ENCODE measurements at places on chromosomes 3 and 15.

GRCh38 chr15:78440375-78441373, 2.7 kb downstream of the IREB2 start:
- no peak for DNase-seq

DNA sequence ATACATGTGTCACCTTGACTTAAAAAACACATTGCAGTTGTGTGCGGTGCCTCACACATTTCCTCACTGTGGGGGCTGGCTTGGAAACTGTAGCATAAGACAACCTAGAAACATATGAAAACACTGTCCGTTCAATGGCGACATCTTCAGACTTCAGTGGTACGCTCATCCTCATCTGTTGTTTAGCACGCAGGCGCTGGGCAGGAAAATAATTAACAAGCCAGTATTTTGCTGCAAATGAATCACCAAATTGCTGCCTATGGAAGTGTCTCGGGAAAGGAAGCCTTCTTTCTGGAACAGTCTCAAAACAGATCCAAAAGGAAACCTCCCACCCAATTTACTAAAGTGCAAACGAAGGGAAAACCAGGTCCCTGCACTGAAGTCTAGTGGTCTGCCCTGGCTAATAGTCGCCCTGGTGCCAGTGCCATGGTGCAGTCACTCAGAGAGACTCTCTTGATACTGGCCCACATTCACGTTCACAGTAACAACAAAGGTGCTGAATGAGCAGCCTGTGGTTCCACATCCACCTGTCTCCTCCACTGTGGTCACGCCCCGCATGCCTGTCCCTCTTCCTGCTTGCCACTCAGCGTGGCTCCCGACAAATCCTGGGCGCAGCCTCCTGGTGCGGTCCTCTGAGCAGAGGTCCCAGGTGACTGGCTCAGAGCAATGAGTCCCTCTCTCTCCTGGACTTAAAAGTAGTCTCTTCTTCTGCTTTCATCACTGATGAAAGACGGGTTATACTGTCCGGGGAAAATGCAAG, 35.6 kb upstream of the MUC13 start:
- no peak for DNase-seq

DNA sequence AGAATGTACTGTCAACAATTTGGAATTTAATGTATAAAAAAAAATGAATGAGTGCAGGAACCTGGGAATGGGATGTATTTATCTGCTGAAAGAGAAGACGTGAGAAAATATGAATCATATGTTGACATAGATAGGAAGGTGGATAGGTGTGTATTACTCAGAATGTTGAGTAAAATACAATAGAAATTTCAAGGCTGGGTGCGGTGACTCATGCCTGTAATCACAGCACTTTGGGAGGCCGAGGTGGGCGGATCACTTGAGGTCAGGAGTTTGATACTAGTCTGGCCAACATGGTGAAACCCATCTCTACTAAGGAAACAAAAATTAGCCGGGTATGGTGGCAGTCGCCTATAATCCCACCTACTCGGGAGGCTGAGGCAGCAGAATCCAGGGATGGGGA, 202.8 kb downstream of the CADM2 start:
- DNase-seq: no peak

GRCh38 chr15:82177291-82178010, 85.1 kb downstream of the EFL1 start:
- no peak for DNase-seq

DNA sequence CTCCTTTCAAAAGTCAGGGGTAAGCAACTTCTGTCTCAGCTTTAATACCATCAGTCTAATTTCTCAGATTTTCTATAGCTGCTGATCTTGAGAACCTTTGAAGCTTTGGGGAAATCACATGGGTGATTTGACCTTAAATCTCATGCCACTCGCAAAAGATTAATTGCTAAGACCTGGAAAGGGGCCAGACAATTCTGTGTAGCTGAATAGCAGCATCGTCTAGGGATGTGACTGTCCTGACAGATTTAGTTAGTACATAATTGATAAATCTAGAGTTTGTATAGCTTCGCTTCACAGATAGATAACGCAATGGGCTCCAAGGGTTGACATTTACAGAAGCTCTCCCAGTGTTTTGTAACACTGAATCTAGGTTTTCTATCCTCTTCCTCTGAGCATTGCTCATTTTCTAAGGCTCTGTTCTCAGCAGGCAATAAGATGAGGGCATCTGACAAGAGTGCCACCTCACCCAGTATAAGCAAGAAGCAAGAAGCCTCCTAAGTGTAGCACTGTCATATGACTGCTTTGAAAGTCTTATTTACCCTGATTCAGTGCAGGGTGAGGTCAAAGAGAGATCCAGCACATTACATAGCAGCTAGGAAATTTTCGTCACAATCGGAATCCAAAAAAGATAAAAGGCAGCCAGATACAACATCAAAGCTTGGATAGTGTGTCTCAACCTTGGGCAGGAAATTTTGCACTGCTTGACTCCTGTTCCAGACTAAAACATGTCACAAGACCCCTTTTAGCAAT, 47.7 kb upstream of the DUT start:
- DNase-seq: no peak

- DNase-seq: no peak
Measured at GRCh38 chr3:51830836-51831385, 30.5 kb upstream of the IQCF2 start.

DNA sequence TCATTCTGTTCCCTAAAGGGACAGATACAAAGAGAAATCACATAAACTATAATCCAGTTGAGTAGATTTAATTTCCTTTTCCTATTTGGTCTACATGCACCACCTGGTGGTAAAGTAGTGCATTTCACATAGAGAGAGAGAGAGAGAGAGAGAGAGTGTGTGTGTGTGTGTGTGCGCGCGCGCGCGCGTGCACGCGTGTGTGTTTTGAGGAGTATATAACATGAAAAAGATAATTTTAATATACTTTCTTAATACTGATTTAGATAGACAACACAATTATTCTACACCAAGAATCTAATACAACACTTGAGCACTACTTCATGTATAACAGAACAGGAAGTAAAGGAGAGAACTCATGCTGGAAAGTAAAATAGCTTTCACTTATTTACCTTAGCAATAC, 1.1 kb upstream of the FGF7 start:
- no peak for DNase-seq

GRCh38 chr3:133329626-133330025, 70.2 kb upstream of the BFSP2 start:
- no peak for DNase-seq

- DNase-seq: no peak
Measured at GRCh38 chr3:113205481-113205880, 5.9 kb upstream of the BOC start.

- no peak for DNase-seq
Measured at GRCh38 chr3:59268170-59268569, 218.3 kb upstream of the CFAP20DC start.

DNA sequence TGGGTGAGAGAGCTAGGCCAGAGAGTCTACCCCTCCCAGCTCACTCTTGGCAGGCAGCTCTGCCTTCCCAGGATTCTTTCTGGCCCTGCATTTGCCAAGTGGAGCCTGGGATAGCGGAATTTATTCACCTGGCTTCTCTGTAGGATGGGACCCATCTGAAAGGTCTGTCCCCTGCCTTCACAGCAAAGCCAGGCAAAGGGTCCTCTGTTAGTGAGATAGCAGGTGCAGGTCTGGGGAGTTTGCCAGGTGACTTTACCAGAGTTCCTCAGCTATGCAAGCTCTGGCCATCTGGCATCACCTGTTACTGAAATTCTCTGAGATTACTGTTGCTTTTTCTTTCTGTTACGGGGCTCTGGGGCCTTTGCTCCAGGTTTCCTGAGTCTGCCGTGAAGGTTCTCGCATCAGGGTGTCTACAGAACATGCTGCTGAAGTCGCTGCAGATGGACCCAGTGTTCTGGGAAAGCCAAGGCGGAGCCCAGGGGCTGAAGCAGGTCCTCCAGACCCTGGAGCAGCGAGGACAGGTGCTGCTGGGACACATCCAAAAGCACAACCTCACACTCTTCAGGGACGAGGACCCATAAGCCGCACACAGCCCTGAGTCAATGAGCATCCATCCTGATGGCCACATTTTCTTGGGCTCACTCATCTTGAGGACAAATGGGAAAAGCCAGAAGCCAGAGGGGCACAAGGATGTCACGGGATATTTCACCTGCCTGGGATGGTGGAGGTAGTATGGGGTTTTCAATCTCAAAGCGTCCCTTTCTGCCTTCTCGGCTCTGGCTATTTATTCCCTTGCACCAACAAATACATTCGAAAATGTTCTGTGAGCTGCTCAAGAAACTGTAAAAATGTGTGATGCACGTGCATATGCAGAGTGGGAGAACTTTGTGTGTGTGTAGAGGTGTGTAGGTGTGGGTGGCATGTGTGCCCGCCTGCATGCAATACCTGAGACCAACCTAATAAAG, 49.8 kb downstream of the POMGNT2 start:
- DNase-seq: no peak

GRCh38 chr3:3125977-3126376, 763 bp upstream of the TRNT1 start:
- DNase-seq: no peak

- DNase-seq: no peak
Measured at GRCh38 chr3:45670991-45671390, 18.2 kb upstream of the SACM1L start.

GRCh38 chr15:62089616-62090015, 22.8 kb downstream of the C2CD4A start:
- DNase-seq: no peak

DNA sequence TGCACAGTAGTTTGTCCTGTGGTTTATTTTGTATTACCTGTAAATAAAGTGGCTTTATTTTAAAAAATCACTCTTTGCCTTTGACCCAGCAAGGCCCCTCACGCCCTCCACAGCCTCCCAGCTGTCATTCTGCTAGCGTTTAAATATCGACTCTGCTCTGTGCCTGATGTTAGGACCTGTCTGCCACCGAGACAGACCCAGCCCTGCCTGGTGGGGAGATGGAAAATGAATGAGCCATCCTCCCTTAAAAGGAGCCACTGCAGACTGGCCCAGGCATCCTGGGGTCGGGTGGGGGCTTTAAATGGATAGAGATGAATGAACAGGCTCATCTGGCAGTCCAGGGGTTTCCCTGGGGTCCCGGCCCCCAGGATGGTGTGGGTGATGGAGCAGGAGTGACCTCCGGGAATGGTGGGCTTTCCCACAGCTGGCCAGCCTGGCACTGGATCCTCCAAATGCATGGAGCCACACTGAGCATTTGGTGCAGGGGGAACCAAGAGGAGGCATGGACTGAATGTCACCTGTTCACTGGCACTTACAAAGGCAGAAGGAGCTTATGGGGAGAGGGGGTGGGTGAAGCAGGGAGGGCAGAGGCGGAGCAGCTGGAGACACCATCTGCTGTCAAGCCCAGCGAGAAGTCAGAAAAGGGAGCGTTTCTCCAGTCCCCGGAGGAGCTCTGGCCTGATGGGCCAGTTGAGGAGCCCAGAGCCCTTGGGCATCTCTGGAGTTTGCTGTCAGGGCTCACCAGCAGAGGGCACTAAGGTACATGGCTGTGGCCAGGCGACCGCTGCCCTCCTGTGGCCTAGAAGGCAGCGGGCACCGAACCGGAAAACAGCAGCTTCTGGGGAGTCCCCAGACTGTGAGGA, 11.9 kb downstream of the GRM2 start:
- DNase-seq: no peak

DNA sequence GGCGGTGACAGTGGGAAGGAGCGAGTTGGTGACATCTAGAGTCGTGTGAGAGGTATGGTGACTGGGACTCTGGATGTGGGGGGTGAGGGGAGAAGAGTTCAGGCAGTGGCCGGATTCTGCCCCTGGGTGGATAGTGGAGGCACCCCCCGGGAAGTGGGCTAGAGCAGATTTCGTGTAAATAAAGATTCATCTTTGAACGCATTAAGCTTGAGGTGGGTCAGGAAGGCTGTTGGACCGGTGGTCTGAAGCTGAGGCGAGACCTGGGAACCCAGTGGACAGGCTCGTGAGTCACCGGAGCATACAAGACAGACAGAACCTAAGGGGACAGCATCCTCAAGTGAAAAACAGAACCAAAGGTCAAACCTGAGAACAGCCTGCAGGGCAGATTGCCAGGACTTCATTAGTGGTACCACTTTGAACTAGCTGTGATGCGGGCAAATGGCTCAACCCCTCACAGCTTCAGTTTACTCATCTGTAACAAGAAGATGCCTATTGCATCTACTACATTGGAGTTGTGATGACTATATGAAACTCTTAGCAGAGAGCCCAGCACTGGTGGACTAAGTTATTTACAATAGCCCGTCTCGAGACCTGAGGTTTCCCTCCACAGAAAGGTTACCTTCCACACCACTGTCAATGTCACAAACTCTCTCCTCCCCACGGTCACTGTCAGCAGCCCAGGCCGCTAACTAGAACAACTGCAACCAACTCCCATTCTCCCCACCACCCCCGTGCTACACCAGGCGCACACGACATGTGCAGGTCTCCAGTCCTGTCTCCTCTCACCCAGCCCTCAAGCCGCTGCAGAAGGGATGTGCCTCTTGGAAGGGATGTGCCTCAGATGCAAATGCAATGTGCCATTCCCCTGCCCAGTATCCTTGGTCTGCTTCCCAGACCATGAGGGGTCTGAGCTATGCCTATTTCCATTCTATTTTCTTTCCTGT, 901 bp upstream of the CLN6 start:
- DNase-seq: no peak

GRCh38 chr3:63364910-63365309, 86.8 kb downstream of the SYNPR start:
- DNase-seq: no peak

- no peak for DNase-seq
Measured at GRCh38 chr15:99682455-99682854, 50.8 kb downstream of the LYSMD4 start.

DNA sequence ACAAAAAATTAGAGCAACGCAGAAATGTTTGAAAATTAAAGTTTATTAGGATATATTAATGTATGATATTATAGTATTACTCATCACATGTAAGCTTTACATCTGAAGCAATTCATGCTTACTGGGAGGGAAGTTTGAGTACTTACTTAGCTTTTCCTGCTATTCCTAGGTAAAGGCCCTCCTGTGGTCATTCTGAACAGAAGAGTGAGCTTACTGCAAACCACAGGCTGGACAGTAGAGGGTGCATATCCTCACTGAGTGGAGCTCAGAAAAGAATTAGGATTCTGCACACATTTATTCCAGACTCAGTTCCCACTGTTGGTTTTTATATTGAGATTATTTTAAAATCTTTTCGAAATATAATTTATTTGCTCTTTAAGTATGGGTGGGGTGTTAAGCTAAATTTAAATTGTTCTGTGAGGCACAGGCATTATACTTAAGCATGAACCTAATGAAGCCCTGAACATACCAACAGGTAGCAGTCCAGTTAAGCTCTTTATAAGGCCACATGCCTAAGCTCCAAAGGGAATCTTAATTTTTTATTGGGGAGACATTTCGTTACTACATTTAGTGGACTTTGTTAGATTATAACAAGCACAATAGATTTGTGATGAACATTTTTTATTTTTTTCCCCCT, 10.2 kb downstream of the MRPS22 start:
- DNase-seq: no peak

- no peak for DNase-seq
Measured at GRCh38 chr3:137761563-137762503, 2.3 kb upstream of the SOX14 start.

GRCh38 chr3:177994976-177995375, 541.3 kb upstream of the KCNMB2 start:
- DNase-seq: no peak

DNA sequence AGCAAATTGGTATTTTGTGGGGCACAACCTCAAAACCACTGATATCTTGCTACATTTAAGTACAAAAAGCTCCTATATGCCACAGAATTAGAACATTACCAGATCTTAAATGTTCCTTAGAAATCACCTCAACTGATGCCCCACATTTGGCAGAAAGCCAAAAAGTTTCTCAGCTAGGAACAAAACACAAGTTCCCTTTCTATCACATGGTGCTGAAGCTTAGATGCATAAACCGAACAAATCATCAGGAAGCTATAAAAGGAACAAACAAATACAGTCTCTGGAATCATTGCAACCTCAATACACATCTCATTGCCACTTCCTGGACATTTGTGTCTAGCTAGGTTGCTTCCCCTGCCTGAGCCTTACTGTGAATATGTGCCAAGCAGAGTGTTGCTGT, 492.6 kb downstream of the LPP start:
- DNase-seq: no peak
